ENCODE measurements at places on chromosomes 7 and 10. TPM values are rescaled to one million over a fixed set of nuclear protein-coding genes. Genes with fewer than 3 reads are reported as not detected.

The NUTM2A gene
- not detected for total RNA-seq

The MYH16 gene
- total RNA-seq, result not detected

The PRR15 gene
- total RNA-seq, result 21.1 TPM

The ZNF117 gene
- 2.6 TPM for total RNA-seq

The TUBAL3 gene
- total RNA-seq, result not detected

The ANKRD30A gene
- not detected for total RNA-seq

The EFCAB10 gene
- total RNA-seq, result not detected

The CPA2 gene
- total RNA-seq, result not detected

Data from cardiac atrium fibroblast (primary cell).